Mesenteric fat pad (tissue), 1 donor: ENCODE measurements at places on chromosomes 11 and 22. TPM values are rescaled to one million over a fixed set of nuclear protein-coding genes. Genes with fewer than 3 reads are reported as not detected.

DNA sequence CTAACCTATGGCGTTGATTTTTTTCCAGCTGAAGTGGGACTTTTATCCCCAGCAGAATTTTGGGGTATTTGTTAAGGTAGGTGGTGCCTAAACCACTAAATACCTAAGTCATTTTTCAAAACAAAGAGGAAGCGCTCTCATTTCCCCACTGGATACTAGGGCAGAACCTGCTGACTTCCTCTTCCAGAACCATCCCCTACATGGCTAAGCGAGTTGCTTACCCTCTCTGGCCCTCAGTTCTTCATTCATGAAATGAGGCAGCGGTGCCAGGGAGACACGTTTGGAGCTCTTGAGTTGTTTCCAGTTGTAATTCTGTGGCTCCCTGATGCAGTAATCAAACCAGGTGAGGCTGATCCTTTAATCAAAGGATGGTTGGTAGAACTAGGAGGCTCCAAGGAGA is 10.0 kb upstream of the MTMR3 start:
- no peak for DNase-seq

GRCh38 chr11:69650832-69651344 is 9.9 kb downstream of the CCND1 start:
- no peak for DNase-seq

- peak; percentile 88 for DNase-seq
Measured at GRCh38 chr11:117823294-117823945, 1.1 kb downstream of the FXYD2 start.

DNA sequence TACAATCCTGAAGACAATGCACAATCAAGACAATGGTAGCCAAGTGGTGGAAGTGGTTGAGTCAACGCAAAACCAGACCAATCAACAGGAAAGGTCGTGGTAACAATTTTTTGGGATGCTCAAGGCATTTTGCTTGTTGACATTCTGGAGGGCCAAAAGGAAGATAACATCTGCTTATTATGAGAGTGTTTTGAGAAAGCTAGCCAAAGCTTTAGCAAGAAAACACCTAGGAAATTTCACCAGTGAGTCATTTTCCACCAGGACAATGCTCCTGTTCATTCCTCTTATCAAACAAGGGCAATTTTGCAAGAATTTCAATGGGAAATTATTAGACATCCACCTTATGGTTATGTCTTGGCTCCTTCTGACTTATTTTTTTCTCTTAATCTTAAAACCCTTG is 1932.2 kb upstream of the RAG2 start:
- no peak for DNase-seq

FOLR2 gene
- total RNA-seq: 77.3 TPM

- DNase-seq: no peak
Measured at GRCh38 chr22:43811777-43812148, 342 bp downstream of the EFCAB6 start.

- no peak for DNase-seq
Measured at GRCh38 chr11:89163686-89164085, 14.0 kb upstream of the TYR start.

- DNase-seq: peak; percentile 72
Measured at GRCh38 chr11:75239531-75240290, 863 bp upstream of the TPBGL start.

OR5A1 gene
- total RNA-seq: not detected

GRCh38 chr11:113505541-113506375 is 30.6 kb upstream of the DRD2 start:
- no peak for DNase-seq

- no peak for DNase-seq
Measured at GRCh38 chr22:37746366-37747079, 49.7 kb downstream of the TRIOBP start.

ANO5 gene
- 1.2 TPM for total RNA-seq

GRCh38 chr22:45656577-45656976 is 15.1 kb upstream of the ATXN10 start:
- DNase-seq: no peak

DNA sequence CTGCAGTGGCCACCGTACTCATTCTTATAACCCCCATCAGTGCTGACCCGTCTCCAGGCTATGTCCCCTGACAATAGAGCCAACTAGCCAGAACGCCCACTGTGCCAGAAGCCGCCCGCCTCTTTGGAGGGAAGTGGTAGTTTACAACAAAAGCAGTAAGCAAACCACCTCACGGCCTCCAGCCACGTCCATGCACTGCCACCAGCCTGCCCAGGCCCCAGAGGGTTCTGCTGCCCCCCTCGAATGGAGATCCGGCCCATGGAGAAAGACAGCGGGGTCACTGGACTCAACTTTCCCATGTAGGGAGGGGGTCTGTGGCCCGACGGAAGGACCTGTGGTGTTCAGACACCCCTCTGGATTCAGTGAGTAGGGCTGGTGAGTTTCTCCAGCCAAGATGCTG is 340.3 kb downstream of the CTTN start:
- no peak for DNase-seq

GRCh38 chr11:120338107-120338933 is 2.1 kb downstream of the ARHGEF12 start:
- no peak for DNase-seq

DNA sequence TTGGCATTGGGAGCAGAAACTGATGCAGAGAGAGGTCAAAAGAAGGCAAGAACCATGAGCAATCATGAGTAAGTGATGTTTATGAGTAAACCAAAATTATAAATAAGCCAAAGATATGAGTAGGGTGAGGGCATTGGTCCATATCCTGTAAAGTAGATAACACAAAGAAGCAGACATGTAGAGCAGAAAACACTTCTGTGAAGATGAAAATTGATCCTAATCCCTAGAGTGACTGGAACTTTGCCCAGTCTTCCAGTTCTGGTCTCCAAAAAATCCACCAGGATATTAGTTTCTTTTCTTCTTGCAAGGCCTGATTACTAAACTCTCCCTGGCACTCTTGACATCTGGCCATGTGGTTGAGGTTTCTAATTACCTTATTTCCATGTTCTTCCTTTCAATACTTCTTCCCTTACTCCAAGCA is 13.7 kb upstream of the DRD2 start:
- no peak for DNase-seq

DNA sequence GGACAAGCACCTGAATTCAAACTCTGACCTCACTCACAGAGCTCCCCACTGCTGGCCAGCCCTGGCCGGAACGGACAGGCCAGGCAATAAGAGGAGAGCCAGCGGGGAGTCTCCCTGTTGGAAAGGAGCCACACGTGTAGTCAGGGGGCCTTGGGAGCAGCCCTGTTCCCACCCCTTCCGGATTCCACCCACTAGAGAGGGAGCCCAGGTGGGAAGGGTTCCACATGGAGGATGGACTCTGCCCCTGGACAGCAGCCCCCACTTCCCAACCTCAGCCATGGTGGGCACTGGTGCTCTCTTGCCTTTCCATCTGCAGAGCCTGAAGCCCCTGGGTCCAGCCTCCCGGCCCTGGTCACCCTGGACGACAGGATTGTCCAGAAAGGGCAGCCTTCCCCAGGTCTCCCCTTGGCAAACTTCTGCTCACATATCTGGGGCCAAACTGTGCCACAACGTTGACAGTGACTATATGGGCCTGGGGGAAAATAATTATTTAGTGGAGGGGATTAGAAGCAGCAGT is 7.5 kb upstream of the APOBEC3A start:
- DNase-seq: no peak
